ENCODE measurements at places on chromosomes 5 and 9.
A peak's percentile ranks its signal among the peaks of the same experiment; 100 is the strongest.

DNA sequence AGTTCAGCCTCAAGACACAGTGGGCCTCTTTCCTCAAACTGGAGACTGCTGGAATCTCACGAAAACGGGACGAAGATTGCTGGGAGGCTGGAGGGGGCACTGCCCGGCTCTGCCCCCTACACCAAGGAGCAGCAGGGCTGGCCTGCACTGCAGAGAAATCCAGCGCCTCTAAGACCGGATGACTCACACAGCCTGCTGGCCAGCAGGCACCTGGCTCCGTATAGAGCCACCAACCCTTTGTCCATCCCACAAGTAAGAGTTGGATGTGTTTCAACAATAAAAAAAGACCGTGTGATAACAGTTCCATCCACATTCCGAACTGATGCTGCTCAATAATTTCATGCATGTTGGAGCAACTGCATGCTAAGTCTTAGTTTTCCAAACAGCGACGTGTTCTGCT lies 11.5 kb downstream of the CCDC127 start:
- peak; percentile 55 for DNase-seq

DNA sequence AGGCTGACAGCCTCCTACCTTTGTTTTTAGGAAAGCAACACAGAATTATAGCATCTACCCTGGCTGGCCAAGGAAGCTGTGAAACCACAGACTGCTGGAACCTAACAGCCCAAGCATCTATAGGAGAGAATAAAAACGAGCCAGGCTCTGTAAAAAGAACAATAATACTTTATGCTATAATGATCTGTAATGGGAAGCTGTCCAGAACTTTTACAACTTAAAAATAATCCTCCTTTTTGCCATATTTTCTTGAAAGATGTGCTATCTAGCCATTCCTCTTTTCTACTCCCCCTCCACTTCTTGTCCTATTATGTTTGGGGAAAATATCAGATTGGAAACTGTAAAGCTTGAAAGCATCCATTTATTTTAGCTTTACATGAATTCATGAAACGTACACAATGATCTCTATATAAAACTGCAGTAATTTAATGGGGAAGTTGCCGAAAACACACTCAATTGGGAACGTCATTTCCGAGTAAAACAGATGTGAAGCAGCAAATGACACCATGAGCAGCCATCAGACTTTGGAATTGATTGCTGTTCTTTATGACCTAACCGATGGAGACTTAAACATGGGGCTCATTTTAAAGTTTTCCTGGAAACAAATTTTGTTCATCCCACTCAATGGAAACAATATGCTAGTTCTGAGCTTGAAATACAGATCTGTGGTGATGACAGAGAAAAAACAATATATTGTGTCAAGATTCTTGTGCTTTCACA lies 450.3 kb upstream of the CLINT1 start:
- DNase-seq: no peak

DNA sequence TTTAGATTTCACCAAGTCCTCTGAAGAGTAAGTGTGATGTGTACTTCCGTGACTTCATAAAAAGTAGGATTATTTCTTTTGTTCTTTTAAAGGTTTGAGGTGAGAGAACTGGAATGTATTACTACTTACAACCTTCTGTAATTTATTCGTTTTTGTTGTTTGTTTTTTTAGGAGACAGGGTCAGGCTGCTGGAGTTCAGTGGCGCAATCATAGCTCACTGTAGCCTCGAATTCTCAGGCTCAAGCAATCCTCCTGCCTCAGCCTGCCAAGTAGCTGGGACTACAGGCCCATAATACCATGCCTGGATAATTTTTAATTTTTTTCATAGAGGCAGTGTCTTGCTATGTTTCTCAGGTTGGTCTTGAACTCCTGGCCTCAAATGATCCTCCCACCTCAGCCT lies 68.3 kb upstream of the RETREG1 start:
- no peak for DNase-seq

- peak; percentile 97 for DNase-seq
Observed at GRCh38 chr9:87725900-87726709, at the start of gene CTSL. Gene CTSL (plus strand): TSS chr9:87726119. CDS start chr9:87727604, 1,485 bp downstream.

GRCh38 chr5:59174248-59174844 lies 591.5 kb downstream of the RAB3C start:
- DNase-seq: peak; percentile 69

GRCh38 chr9:27125030-27125429 lies 16.0 kb downstream of the TEK start:
- peak; percentile 87 for DNase-seq

- no peak for DNase-seq
Observed at GRCh38 chr5:168346417-168346816, 55.0 kb downstream of the WWC1 start.

DNA sequence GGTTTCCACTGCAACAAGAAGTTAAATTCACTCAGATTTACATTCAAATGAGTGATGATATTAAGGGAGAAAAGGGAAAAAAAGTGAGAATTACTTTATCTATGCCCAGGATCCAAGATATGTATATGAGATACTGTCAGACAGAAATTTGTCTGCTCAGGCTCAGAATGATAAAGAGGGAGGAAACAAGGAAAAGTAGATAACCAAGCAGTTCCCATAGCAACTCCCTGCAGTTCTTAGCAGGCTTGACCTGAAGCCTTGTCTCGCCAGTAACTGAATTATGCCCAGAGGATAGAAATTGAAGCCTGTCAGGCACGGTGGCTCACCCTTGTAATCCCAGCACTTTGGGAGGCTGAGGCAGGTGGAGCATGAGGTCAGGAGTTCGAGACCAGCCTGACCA lies 304.4 kb downstream of the TLE1 start:
- DNase-seq: no peak

DNA sequence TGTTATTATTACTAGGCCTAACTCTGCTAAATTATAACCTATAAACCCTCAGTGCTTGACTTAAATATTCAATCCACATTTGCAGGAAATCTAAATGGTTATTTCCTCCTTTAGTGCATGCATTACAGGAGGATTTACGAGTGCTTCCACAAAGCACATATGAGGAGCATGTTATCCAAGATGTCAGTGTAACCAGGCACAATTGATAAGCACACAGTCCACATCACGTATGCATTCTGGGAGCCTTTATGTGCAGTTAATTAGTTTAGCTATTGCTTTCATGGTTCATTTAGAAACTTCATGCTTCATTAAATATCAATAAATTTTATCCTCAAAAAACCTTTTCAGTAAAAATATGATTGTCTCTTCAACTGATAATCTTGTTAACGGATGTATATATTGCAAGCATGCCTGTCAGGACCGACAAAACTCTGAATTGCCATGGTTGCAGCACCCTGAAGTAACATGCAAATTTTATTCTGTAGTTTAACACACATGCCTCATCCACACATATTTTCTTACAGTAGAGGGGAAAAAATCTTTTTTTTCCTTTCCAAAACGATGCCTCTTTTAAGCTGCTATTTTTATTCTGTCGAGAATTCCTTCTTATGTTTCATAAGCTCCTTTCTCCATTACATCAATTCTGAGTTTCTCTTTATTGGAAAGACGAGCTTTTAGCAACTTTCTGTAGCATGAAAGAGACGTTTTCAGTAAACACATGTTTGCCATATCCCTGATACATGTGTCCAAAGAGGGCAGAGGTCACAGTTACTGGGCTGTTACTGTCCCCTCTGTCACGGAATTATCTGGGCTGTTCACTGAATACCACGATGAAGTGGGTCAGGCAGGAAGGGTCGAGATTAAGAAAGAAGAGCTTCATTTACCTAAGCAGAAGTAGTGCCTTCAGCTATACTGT lies 142.0 kb downstream of the GLIS3 start:
- DNase-seq: no peak

DNA sequence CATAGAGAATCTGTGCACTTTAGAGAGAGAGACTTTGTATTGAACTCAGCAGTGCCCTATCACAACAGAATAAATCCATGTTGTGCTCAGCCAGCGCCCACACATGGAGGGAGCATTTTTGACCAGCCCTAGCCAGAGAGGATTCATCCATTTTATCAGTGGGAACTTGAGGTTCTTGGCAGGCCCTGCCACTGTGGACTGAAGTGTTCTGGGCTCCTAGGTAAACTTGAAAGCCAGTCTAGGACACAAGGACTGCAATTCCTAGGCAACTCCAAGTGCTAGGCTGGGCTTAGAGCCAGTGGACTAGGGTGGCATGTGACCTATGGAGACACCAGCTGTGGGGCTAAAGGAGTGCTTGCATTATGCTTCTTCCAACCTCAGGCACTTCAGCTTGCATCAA lies 523.5 kb downstream of the CDH12 start:
- DNase-seq: no peak

DNA sequence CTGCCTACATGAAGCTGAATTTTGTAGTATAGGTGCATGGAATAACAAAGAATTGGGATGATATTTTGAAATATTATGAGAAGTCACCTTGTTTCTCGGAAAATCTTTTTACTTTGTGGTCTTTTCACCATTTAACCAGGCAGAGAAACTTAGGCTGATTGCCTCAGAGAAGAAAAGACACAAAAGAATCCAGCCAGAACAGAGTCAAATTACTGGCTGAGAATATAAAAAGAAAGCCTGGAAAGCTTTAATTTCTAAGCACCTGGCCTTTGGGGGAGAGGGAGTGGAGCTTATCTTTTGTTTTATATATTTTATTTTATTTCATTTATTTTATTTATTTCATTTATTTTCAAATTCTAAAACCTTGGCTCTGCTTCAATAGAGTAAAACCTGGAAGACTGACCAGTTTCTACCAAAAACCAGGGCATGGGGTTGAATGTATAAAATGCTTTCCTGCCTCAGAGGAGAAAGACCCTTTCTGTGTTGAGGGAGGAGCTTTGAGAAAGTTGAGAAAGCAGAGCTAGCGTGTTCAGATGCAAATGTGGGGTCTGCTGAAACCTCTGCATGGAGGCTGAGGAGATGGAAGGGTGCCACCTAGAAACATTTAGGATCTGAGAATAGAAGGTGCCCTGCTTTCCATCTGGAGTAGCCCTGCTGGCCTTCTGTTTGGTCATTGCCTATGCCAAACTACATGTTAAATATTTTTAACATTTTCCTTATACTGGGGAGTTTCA lies 81.6 kb downstream of the NREP start:
- no peak for DNase-seq

DNA sequence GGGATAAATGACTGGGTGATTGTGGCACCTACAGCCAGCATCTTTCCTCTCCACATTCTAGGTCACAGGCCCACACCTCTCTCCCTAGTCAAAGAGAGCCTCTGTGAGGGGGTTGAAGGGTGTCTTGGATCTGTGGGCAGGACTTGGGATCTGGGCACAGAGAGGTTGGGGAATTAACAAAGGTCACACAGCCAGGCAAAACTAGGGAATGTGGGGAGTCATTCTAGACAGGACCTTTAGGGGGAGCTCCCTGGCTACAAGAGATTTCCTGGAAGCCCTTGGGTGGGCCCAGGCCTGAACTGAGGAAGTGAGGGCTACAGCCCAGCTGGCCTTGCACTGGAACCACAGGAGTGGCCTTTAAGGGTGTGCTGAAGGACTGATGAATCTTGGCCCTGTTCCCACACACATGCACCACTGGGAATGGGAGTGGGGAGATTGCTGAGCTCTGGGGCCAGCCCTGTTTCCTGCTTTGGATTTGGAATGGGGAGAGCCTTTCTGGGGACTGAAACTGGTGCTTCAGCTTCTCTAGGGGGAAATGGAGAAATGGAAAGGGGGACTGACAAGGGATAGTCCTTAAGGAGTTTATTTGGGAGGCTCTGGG lies 12.4 kb upstream of the CXXC5 start:
- DNase-seq: peak; percentile 87

- DNase-seq: no peak
Observed at GRCh38 chr5:171137768-171138525, 171.1 kb upstream of the TLX3 start.

DNA sequence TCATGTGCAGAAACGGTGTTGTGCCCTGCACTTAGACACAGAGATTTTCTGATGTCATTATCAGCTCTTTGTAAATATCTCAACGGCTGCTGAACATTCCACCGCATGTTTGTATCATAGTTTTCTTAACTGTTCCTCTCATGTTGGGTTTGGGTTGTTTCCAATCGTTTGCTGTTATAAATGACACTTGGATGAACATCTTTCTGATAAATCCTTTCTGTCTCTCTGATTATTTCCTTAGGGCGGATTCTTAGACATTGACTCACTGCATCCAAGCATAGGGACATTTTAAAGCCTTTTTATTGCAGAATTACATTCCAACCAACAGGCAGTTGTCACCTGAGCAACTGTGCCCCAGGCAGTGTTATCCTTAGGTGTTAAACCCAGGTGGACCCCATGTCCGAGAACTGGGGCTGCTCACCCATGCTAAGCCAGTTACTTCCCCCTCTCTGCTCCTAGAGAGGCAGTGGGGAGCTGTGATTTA lies 28.5 kb downstream of the COL5A1 start:
- peak; percentile 57 for DNase-seq

- no peak for DNase-seq
Observed at GRCh38 chr5:119017994-119018393, 29.6 kb upstream of the DTWD2 start.

- DNase-seq: no peak
Observed at GRCh38 chr5:105767267-105767666, 1903.5 kb downstream of the EFNA5 start.

DNA sequence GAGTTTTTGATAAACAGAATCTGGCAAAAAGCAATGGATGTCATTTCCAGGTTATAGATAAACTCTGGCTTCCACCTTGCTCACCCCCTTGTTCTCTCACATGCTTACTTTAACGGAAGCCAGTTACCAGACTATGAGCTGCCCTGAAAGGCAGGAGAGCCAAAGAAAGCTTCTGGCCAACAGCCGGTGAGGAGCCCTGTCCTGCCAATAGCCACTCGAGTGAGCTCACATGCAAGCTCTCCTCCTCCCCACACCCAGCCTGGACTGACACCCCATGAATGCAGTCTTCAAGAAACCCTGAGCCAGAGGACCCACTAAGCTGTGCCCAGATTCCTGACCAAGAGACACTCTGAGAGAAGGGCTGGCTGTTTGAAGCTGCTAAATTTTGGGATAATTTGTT lies 14.4 kb upstream of the SMIM15 start:
- no peak for DNase-seq

DNA sequence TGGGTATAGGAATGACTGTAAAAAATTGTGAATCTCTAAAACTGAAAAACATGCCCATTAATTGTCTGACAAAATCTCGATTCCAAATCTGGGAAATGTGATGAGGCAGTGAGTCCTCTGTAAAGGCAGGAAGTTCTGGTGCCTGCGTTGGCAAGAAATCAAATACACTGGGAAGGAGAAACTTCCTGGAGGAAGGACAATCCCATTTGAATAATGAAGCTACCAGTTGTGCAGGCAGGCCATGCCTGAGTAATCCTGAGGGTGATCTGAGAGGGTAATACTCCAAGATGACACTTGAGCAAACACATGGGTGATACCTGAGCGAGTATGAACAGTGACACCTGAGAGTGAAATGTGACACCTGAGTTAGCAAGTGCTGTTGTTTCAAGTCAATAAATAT lies 49.7 kb downstream of the KIF24 start:
- DNase-seq: peak; percentile 14

DNA sequence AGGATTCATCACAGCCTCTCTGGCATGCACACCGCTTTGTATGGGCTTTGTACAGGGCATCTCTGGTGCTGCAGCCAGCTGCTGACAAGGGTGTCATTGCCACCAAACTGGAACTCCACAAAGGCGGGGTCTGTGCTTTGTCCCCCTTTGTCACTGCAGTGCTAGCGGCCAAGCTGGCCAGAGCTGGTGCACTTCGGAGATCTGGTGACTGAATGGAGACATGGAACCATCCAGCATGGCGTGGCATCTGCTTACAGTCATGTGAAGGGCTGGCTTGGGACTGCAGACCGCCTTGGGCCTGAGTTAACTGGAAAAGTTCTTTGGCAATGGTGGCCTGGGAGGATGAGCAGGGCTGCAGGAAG lies 18.7 kb upstream of the COL5A1 start:
- no peak for DNase-seq

GRCh38 chr9:133701981-133702797 lies 36.0 kb downstream of the SARDH start:
- DNase-seq: no peak
